ENCODE measurements at places on chromosomes 7 and 10. TPM values are rescaled to one million over a fixed set of nuclear protein-coding genes. Genes with fewer than 3 reads are reported as not detected.

DNA sequence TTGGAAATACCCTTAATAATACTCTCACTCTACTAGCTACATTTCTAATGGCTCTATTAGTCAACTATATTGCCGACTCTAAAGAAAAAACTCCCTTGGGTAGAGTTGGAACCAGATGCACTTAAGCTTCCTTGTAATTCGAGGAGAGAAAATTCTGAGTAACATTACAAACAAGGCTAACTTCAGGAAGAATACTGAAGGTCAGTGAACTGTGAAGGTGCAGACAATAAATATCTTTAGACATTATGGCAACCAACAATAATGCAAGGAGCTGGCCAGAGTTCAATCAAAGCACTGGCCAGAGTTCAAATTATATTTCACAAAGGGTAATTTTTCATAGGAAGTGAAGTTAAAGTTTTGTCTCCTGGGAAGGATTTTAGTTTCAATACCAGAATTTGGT, 40.7 kb upstream of the MRLN start:
- no peaks in the 10 kb centered on the region for H3K27me3 ChIP-seq
- no peak for DNase-seq
- no peaks in the 10 kb centered on the region for H3K4me1 ChIP-seq
- H3K36me3 ChIP-seq, result peaks cover 45% of the 10 kb centered on the region
- H3K27ac ChIP-seq, result no peak overlapping the region

CCDC7 gene
- 51.1 TPM for total RNA-seq

- H3K4me3 ChIP-seq, result no peak overlapping the region
- H3K27me3 ChIP-seq, result no peaks in the 10 kb centered on the region
- peak overlapping the region; percentile 86 for H3K27ac ChIP-seq
- H3K4me1 ChIP-seq, result peaks cover 99% of the 10 kb centered on the region
Observed at GRCh38 chr7:44633254-44634186, 27.1 kb downstream of the OGDH start.

DNA sequence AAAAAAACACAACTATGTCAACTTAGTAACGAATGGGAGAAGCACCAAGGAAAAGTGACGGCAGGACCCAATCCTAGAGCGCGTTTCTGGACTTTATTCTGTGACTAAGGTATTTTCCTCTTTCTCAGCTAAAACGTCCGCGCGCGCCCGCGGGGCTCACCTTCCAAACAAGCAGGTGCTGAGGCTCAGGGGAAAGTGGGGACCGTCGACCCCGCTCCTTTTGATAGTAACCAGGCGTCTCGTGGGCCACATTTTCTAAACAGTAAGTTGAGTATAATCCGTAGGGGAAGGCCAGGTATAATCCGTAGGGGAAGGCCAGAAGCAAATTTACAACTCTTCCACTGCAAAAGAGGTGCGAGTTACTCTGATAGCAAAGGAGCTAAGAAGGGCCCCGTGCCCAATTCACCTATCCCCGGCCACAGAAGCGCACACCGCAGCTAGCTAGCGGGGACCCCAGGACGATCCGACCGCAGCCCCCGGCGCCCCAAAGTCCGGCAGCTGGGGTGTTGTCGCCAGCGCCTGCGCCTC, 743 bp downstream of the MKI67 start:
- peak; percentile 33 for DNase-seq
- H3K27me3 ChIP-seq, result no peaks in the 10 kb centered on the region
- peaks cover 22% of the 10 kb centered on the region for H3K4me1 ChIP-seq
- no peak overlapping the region for H3K27ac ChIP-seq
- no peaks in the 10 kb centered on the region for H3K36me3 ChIP-seq

CD36 gene
- total RNA-seq, result 7.0 TPM

NUTM2E gene
- total RNA-seq, result 0.49 TPM

GRCh38 chr7:885893-886625, 9.7 kb downstream of the GET4 start:
- H3K27ac ChIP-seq, result no peak overlapping the region
- H3K27me3 ChIP-seq, result no peaks in the 10 kb centered on the region
- DNase-seq, result no peak
- H3K36me3 ChIP-seq, result peaks cover 33% of the 10 kb centered on the region
- peaks cover 18% of the 10 kb centered on the region for H3K4me1 ChIP-seq

GRCh38 chr10:44330431-44330830, 54.5 kb downstream of the CXCL12 start:
- no peak for DNase-seq
- no peaks in the 10 kb centered on the region for H3K4me1 ChIP-seq
- H3K36me3 ChIP-seq, result no peaks in the 10 kb centered on the region
- no peaks in the 10 kb centered on the region for H3K27me3 ChIP-seq
- no peak overlapping the region for H3K27ac ChIP-seq
- no peak overlapping the region for H3K4me3 ChIP-seq

GRCh38 chr10:71285180-71285545, 33.9 kb upstream of the SLC29A3 start:
- DNase-seq, result peak; percentile 51
- no peak overlapping the region for H3K4me3 ChIP-seq
- no peaks in the 10 kb centered on the region for H3K36me3 ChIP-seq
- no peak overlapping the region for H3K27ac ChIP-seq
- no peaks in the 10 kb centered on the region for H3K27me3 ChIP-seq
- H3K4me1 ChIP-seq, result no peaks in the 10 kb centered on the region

NPC1L1 gene
- 0.10 TPM for total RNA-seq

- no peak overlapping the region for H3K27ac ChIP-seq
- DNase-seq, result no peak
- no peaks in the 10 kb centered on the region for H3K36me3 ChIP-seq
- H3K4me1 ChIP-seq, result no peaks in the 10 kb centered on the region
- H3K27me3 ChIP-seq, result no peaks in the 10 kb centered on the region
Observed at GRCh38 chr7:104795616-104796398, 218.2 kb upstream of the KMT2E start.

DNA sequence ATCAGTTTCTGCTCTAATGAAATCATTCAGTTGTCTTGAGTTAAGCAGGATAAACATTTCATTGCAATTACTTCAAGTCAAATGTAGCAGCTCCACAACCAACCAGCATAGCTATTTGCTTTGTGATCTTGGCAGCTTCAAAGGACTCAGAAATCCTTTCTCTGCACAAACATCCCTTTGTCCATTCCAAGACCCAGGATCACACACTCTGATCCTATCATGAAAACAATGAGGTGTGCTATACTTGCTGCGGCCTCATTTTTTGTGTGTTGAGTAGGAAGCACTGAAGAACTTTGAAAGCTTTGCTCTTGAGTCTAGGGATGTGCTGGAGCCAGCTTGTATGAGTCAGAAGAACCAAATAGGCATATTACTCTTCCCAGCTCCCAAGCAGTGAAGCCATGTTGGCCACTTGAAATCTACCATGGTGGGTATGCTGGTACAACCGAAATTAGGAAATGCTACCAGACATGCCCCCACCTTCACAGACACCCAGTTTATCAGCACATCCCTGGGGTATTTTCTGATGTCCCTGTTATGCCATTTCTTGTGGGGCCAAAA, 199.4 kb upstream of the PRSS58 start:
- no peak for DNase-seq
- no peak overlapping the region for H3K4me3 ChIP-seq
- no peaks in the 10 kb centered on the region for H3K4me1 ChIP-seq
- H3K27ac ChIP-seq, result no peak overlapping the region

DNA sequence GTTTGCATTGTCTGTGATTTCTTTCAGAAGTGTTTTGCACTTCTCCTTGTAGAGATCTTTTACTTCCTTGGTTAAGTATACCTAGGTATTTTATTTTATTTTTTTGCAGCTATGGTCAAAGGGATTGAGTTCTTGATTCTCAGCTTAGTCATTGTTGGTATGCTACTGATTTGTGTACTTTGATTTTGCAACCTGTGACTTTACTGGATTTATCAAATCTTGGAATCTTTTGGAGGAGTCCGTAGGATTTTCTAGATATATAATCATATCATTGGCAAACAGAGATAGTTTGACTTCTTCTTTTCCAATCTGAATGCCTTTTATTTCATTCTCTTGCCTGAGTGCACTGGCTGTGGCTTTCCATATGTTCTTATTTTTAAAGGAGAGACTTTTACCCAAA, 41.9 kb downstream of the CCSER2 start:
- no peak overlapping the region for H3K4me3 ChIP-seq
- DNase-seq, result no peak
- peaks cover 32% of the 10 kb centered on the region for H3K36me3 ChIP-seq

DNA sequence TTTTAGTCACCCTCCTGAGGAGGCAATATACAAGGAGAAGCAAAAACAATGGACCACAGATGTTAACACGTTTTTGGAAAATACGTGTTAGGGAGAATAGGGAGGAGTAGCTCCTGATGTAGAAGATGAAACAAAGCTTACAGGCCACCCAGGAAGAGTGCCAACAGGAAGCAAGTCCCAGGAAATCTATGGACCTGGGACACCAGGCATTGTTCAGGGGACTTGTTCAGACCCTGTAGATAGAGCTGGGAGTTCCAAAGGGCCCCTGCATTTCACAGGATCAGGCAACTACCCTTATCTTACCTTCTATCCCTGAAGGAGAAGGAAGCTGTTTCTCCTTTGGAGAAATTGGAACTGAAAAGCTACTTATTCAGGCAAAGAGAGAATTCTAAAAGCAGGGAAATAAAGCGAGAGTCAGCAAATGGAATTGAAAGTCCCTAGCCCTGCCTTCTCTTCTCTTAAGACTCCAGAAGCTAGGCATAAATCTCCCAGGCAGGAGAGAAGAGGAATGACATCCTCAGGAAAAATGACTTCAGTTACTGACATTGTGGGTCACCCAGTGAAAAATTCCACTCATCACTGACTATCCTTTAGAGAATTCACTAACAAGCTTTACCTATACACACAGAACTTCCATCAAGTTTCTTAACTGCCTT, 77.7 kb upstream of the FAM3C start:
- H3K27ac ChIP-seq, result no peak overlapping the region
- no peaks in the 10 kb centered on the region for H3K4me1 ChIP-seq
- no peak overlapping the region for H3K4me3 ChIP-seq

DNA sequence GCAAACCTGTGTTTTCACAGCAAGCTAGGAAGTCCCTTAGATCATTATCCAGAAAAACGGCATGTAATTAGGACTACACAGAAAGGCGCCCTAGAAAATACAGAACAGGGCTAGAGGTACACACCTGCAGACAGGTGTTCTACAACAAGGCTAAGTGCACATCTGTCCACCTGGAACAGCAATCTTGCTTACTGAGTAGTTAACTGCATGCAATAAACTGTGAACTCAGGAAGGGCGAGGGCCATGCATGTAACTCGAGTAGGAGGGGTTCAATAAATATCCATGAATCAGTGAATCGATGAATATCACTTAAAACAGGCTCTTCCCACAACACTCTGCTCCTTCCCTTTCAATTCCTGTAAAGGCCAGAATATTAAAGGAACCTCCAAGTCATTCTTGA, 22.0 kb downstream of the FAM171A1 start:
- H3K36me3 ChIP-seq, result no peaks in the 10 kb centered on the region
- H3K4me3 ChIP-seq, result no peak overlapping the region
- H3K4me1 ChIP-seq, result no peaks in the 10 kb centered on the region
- peaks cover 3% of the 10 kb centered on the region for H3K27me3 ChIP-seq
- no peak for DNase-seq
- H3K27ac ChIP-seq, result no peak overlapping the region

GRCh38 chr10:37703833-37704382, 153.5 kb downstream of the ZNF248 start:
- H3K4me3 ChIP-seq, result no peak overlapping the region
- no peaks in the 10 kb centered on the region for H3K27me3 ChIP-seq
- no peaks in the 10 kb centered on the region for H3K36me3 ChIP-seq
- no peak overlapping the region for H3K27ac ChIP-seq
- DNase-seq, result no peak
- no peaks in the 10 kb centered on the region for H3K4me1 ChIP-seq

GPR15LG gene
- not detected for total RNA-seq

IDI2 gene
- not detected for total RNA-seq

UBTD1 gene
- total RNA-seq, result 0.70 TPM

- no peak for DNase-seq
- no peaks in the 10 kb centered on the region for H3K4me1 ChIP-seq
- no peak overlapping the region for H3K4me3 ChIP-seq
- H3K27me3 ChIP-seq, result no peaks in the 10 kb centered on the region
- no peaks in the 10 kb centered on the region for H3K36me3 ChIP-seq
Observed at GRCh38 chr7:51467384-51468017, 150.9 kb upstream of the COBL start.

DNA sequence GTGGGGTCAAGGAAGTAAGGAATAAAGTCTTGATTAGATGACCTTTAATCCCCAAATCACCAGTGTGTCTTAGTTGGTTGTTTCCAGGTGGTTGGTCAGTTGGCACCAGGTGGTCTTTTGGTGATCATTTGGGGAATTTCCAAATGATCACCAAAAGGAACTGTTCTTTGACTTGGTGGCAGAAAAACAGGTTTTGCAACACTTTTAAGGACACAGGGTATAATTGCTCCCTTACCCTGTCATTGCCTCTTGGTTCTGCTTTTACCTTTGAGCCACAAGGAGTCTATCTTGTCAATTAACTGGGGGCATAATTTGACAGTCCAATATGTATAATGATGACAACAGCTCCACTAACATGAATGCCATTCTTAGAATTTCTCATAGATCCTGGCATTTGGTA, 104.2 kb downstream of the ADK start:
- H3K27me3 ChIP-seq, result no peaks in the 10 kb centered on the region
- H3K4me1 ChIP-seq, result no peaks in the 10 kb centered on the region
- DNase-seq, result no peak
- no peak overlapping the region for H3K27ac ChIP-seq
- H3K4me3 ChIP-seq, result no peak overlapping the region

SFTPA1 gene
- total RNA-seq, result not detected

CYP2C9 gene
- not detected for total RNA-seq

DNA sequence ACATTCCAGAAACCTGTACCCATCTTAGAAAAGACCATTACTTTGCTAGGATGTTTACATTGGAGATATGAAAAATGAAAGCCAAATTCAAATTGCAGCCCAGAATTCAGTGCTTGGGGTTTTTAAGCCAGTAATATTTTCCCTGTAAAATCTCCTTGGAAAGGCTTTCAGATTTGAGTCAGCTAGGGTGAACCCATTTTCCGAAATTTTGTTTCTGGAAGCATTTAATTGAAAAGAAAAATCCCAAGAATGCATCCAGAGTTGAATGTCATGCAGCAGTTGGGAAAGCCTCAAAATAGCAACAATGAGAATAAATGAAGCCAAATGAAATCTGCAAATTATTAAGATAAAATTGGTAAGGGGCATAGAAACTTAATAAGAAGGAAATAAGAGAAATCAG, 106.4 kb downstream of the BMPER start:
- no peaks in the 10 kb centered on the region for H3K27me3 ChIP-seq
- H3K4me1 ChIP-seq, result no peaks in the 10 kb centered on the region
- no peak overlapping the region for H3K27ac ChIP-seq
- no peak overlapping the region for H3K4me3 ChIP-seq

DNA sequence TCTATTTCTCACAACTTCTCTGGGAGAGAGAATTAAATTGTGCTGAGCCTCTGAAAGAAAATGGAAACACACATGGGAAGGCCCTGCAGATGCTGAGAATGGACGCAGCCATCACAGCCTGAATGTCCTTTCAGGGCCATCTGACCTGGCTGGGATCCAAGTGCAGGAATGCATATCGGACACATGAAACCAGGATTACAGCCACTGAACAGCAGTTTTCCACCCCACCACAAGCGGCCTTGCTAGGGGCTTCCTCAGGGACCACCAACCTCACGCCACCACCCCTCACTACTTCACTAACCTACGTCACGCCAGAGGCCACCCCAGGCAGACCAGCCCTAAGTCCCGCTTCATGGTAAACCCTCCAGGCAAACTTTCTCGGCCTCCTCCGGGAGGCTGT, 103.3 kb downstream of the DIP2C start:
- DNase-seq, result no peak
- no peak overlapping the region for H3K4me3 ChIP-seq
- no peak overlapping the region for H3K27ac ChIP-seq
- no peaks in the 10 kb centered on the region for H3K36me3 ChIP-seq
